ENCODE measurements at places on chromosomes 6 and 20.

- DNase-seq = no peak
Measured at GRCh38 chr6:13165502-13166172, 162.7 kb downstream of the TBC1D7 start.

DNA sequence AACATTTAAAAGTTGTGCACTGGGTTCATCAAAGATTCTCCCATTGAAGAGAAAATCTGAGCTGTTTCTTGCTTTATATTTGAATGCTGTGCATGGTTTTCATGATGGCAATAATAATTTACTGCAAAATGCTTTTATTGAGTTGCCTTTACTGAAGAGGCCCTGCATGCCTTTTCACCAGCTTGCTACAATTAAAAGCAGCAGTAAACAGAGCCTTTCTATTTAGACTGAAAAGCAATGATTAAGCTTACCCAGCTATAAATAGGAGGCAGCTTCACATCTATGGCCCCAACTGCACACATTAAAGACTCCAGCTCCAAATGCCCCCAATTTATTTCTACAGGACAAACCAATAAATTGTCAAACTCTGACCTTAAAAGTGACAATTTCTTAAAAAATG lies 70.3 kb downstream of the ANKEF1 start:
- DNase-seq = no peak

GRCh38 chr6:39188571-39188970 lies 40.7 kb downstream of the KCNK5 start:
- no peak for DNase-seq

GRCh38 chr20:9241232-9241692 lies 172.4 kb downstream of the PLCB4 start:
- DNase-seq = no peak

DNA sequence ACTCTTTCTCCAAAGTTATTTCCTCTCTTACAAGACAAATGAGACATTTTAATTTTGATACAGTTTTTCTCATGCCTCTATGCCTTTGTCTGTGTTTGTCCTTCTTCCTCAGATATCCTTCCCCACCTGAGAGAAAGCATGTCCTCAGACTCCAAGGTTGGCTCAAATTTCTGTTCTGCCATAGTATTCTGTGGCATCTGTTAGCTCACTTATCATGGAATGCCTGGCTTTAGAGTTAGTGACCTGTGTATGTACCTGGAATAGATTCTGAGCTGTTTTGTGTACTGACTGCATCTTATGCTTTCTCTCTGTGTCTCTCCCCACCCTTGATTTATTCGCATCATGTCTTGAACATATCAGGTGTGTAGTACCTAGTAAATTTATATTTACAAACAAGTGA lies 90.0 kb downstream of the CENPW start:
- DNase-seq = no peak

DNA sequence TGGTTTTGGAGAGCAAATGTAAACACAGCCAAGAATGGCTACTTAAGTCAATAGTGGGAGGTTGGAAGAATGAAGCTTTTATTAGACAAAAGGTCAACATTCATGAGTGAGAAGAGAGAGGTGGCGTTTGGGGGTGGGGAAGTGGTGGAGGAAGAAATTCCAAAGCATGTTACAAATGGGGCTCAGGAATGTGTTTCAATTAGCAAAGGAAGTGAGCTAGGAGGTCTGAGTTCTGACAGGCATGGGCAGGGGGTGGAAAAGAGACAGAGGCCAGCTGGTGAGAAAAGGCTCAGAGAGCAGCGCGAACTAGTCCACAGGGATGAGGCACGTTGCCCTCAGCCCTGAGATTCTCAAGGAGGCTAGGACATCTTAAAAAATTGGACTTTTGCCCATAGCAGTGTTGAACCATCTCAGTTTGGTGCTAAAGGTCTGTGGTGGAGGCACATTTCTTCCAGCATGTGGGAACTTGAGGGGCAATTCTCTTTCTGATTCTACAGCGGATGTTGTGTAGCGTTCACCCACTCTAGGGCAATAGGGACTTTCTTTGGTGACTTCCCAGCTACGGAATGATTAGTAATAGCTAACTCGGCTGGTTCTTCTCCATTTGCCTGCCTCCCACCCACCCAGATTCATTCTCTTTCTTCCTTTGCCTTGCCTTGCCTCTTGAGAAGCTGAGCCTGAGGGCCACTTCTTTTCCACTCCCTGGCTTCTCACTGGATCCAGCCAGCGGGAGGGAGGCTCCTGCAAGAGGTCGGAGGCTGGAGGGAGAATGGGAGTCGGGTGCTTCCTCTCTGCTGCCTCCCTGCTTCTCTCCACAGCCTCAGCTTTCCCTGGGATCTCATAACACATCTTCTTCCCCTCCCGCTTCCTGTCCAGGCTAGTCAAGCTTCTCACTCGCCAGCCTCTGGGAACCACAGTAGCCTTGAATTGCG lies 45.1 kb upstream of the NEDD9 start:
- DNase-seq = no peak

DNA sequence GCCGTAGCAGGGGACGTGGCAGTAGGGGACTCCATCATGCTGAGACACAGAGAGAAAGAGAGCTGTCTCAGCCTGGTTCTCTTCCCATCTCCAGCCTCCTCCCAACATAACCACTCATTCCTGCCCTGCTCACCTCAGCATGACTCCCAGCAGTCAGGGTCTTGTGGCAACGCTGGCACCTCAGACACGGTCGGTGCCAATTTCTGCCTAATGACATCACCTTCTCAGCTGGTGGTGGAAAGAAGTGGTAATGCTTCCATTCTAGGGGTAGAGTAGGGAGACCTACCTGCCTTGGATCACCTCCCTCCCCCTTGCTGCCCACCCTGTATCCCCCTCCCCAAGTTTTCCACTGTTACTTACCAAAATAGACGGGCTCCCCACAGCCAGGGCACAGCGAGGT lies 2.5 kb downstream of the CRIP3 start:
- DNase-seq = no peak

DNA sequence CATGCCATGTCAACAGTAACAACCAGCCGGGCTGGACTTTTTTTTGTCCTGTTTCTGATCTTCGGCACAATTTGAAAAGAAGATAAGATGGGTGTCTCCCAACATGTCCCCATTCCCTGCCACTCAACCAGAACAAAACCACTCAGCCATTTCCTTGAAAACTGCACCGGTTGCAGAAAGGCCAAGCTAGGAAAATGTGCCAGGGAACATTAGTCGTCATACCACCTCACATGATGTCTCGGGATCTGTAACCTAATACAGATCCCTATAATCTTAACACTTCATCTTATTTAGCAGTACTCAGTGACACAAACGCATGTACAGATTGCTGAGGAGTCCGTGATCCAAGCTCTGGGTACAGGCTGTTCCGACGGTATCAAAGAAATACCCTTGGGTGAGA lies 46.5 kb downstream of the ALDH8A1 start:
- no peak for DNase-seq

GRCh38 chr6:33727932-33728331 lies 16.4 kb upstream of the UQCC2 start:
- DNase-seq = no peak

DNA sequence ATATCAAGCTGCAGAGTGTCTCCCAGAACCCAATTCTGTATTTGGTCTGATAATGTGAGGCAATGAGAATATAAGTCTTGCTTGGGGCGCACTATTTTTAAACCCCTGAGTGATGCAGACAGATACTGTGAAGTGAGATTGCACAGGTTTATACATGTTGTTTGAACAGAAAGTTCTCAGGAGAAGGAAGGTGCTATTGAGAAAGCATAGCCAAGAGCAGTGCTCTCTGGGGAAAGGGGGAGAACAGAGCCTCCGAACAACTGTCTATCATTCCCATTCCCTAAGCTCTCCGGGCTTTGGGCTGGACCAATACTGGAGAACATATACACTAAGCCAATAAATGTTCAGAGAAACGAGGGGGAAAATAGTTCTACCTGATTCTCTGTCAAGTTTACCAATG lies 75.8 kb downstream of the PERP start:
- DNase-seq = no peak

DNA sequence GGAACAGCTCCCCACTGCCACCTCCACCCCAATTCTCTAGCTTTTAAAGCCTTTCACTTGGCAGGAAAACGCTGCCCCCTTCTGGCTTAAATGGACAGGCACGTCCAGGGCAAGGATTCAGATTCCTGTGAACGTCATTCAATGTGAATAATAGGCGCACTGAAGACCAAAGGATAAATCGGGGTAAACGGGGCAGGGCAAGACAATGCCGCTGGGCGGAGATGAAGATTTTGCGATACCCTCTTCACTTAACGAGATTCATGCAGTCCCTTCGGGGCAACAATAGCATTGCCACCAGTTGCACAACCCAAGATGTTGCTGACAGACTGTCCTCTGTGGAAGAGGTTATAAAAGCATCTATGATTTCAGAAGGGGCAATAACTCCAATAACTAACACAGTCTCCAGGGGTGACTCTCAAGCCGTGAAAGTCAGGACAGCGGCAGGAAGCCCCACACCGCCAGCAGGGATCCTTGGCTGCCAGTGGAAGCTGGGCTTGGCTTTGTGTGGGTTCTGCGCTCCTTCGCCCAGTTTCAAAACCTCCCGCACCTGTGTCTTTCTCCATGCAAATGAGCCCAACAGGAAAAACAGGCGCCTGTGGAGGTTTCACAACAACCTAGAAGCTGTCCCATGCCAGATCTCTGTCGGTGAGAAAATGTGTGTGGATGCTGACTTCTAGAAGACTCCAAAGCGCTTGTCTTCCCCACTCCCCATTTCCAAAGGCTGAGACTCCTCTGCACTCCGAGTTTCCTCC lies 291.8 kb downstream of the BMP7 start:
- DNase-seq = no peak

- DNase-seq = no peak
Measured at GRCh38 chr20:45796337-45797065, 4.7 kb downstream of the DNTTIP1 start.

- no peak for DNase-seq
Measured at GRCh38 chr6:48889429-48889828, 573.6 kb downstream of the MMUT start.

- DNase-seq = no peak
Measured at GRCh38 chr6:54096811-54097210, 14.4 kb upstream of the MLIP start.

DNA sequence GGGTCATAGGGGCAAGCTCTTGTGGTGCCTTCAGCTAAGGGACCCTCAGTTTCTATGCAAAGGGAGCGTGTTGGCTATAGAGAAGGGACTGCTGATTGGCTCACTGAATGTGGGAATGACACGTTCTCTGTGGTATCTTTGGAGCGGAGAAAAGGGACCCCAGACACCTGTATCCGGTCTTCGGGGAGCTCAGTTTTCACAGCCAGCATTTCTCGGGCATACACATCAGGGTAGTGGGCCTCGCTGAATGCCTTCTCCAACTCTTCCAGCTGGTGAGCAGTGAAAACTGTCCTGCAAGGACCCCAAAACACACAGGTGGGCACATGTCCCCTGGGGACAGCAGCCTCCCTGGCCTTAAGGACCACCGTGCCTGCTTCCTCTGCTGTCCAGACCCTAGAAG lies 3.3 kb downstream of the VSX1 start:
- DNase-seq = no peak

GRCh38 chr6:89173634-89174033 lies 27.8 kb downstream of the PM20D2 start:
- DNase-seq = no peak

DNA sequence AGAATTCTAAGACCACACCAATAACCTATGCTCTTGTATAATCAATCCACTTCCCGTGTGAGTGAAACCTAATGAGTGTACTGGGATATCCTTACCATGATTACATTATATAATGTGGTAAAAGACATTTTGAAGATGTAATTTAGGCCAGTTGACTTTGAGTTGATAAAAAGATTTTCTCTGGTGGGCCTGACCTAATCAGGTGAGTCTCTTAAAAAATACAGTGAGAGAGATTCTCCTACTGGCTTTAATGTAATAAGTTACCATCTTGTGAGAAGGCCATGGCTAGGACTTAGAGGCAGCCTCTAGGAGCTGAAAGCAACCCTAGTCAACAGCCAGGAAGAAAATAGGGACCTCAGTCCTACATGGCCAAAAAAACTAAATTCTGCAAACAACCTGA lies 847.7 kb upstream of the HS3ST5 start:
- no peak for DNase-seq

GRCh38 chr6:75318900-75319299 lies 34.3 kb upstream of the TMEM30A start:
- no peak for DNase-seq

- DNase-seq = no peak
Measured at GRCh38 chr6:156191895-156192294, 585.3 kb upstream of the ARID1B start.

GRCh38 chr6:31546339-31546957 lies at the start of gene ATP6V1G2:
ATP6V1G2 (minus strand) TSS chr6:31546608; CDS start chr6:31546559, 49 bp downstream.
- DNase-seq = peak; percentile 86

DNA sequence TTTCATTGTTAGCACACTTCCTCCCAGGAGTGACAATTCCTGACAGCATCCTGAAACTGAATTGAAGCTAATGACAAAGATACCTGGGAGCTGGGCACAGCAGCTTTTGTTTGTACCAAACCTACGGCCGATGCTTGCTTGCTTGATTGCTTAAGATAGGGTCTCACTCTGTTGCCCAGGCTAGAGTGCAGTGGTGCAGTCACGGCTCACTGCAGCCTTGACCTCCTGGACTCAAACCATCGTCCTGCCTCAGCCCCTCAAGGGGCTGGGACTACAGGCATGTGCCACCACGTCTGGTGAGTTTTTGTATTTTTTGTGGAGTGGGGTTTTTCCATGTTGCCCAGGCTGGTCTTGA lies 84.7 kb upstream of the SCP2D1 start:
- DNase-seq = no peak

GRCh38 chr6:165060720-165061119 lies 248.7 kb downstream of the C6orf118 start:
- DNase-seq = no peak

- no peak for DNase-seq
Measured at GRCh38 chr6:166743406-166744222, 116.6 kb upstream of the RPS6KA2 start.

DNA sequence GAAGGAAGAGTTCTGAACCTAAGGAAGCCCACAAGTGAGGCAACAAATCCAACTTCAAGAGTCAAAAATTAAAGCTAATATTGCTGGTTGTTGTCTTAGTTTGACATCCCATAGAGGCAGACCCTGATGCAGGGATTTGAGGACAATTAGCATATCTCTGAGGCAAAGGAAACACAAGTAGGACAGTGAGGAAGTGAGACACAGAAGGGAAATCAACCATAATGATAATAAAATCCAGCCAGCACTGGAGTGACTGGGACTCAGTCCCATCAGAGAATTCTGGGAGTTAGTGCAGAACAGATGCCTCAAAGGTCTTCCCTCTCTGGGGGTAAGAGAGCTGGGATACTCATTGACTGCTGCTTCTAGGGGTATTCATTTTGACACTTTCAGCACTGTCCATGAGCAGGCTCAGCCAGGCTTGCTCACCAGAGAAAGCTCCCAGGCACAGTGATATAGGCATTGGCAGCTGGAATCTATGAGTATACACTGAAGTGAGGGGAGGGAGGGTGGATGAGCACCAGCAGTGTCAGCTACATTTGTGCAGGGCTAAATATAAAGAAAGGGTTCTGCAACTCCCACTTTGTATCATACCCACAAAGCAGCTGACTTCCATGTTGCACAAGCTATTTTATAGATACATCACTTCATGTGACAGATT lies 43.4 kb upstream of the SPTLC3 start:
- DNase-seq = no peak

DNA sequence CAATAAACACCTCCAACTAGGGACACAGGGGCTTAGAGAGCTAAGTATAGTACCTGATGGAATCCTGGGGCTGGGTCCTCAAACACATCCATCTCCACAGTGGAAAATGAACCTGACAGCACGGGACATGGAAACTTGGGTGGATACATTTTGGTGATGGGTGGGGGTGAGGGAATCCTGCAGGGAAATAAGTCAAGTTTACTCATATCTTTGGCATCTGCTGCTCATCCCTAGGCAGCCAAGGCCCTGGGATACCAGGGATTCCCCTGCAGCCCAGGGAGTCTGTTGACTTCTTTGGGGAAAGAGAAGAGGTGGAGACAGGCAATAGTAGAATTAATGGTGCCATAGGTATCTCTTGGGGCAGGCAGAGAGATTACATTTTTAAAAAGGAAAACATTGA lies 6.6 kb downstream of the APOBEC2 start:
- DNase-seq = no peak

Measured in NK-92 treated with Interleukin-12 subunit alpha and Interleukin-12 subunit beta, amount 100 ng/mL, for 24 hours (cell line).